Activated CD4-positive, alpha-beta T cell treated with anti-CD3 and anti-CD28 coated beads for 24 hours (primary cell): ENCODE measurements at places on chromosomes 1 and 21.

GRCh38 chr21:46369520-46370235 lies 45.7 kb downstream of the PCNT start:
- no peak for DNase-seq

- DNase-seq: no peak
Observed at GRCh38 chr1:176720838-176721237, 257.9 kb downstream of the PAPPA2 start.

DNA sequence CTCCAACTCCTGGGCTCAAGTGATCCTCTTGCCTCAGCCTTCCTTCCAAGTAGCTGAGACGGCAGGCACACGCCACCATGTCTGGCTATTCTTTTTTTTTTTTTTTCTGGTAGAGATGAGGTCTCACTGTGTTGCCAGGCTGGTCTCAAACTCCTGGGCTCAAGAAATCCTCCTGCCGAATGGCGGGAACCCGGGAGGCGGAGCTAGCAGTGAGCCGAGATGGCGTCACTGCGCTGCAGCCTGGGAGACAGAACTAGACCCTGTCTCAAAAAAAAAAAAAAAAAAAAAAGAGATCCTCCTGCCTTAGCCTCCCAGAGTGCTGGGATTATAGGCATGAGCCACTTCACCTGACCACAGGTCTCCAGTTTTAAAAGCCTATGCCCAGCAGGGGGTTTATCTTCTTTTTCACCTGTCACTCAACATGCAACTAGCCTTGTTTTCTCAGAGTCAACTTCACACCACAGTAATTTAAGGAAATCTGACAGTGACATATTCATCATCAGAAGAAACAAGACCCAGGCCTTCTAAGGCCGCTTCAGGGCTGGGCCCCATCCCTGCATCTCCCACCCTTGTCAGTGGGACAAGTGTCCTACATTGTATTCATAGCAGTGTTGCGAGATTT lies 38.3 kb upstream of the GALNT2 start:
- DNase-seq: no peak

GRCh38 chr1:17333081-17333480 lies 25.1 kb downstream of the PADI4 start:
- no peak for DNase-seq

- no peak for DNase-seq
Observed at GRCh38 chr1:11784993-11785769, 20.6 kb downstream of the MTHFR start.

DNA sequence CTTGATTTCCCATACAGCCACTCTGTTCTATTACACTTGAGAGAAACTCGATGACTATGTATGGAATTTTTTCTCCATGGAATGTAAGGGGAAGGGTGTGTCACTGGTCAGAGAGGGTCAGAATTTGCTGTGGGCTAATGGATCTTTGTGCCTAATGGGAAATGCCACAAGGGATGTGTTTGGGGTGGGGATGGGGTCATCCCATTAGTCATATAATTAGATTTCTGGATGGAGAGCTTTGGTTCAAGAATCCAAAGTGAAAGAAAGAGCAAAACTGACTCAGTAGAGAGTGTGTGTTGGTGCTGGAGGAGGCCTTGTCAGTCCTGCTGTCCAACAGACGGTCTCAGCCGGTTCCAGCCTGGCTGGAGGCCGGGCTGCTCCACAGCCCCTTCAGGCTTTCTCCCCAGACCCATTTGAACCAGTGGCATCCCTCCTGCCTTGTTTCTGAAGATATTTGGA lies 86.4 kb downstream of the LAMC2 start:
- DNase-seq: no peak

GRCh38 chr1:29249951-29250581 lies 13.7 kb downstream of the PTPRU start:
- no peak for DNase-seq

DNA sequence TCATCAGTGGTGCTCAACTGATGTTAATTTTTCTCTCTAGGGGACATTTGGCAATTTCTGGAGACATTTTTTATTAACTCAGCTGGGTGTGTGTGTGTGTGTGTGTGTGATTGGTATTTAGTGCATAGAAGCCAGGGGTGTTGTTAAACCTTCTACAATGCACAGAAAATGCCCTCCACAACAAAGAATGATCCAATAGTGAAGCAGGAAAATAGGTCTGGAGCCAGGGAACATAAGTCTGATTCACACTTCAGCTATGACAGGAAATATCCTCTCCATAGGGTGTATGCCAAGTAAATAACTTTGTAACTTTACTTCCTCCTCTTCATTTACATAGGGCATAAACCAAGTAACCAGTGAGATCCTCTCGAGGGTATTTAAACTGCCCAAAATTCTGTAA lies 25.1 kb upstream of the TMEM61 start:
- no peak for DNase-seq

DNA sequence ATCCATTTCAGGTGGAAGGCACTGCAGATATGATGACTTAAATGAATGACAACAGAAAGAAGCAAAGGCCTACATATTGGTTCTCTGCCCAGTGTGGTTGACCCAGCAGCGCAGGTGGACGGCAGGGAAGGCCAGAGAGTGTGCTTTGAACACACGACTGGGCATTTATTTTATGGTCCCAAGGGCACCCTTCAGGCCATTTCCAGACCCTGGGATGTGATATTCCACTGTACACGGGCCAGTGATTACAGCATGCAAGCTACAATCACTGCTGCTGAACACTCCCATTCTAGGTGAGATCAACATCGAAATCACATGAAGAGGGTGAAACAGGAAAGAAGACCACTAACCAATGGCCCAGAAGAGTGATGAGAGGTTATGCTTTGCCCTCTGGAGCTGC lies 33.8 kb downstream of the PCNX2 start:
- no peak for DNase-seq

- no peak for DNase-seq
Observed at GRCh38 chr21:46291561-46291960, 5.4 kb downstream of the YBEY start.

DNA sequence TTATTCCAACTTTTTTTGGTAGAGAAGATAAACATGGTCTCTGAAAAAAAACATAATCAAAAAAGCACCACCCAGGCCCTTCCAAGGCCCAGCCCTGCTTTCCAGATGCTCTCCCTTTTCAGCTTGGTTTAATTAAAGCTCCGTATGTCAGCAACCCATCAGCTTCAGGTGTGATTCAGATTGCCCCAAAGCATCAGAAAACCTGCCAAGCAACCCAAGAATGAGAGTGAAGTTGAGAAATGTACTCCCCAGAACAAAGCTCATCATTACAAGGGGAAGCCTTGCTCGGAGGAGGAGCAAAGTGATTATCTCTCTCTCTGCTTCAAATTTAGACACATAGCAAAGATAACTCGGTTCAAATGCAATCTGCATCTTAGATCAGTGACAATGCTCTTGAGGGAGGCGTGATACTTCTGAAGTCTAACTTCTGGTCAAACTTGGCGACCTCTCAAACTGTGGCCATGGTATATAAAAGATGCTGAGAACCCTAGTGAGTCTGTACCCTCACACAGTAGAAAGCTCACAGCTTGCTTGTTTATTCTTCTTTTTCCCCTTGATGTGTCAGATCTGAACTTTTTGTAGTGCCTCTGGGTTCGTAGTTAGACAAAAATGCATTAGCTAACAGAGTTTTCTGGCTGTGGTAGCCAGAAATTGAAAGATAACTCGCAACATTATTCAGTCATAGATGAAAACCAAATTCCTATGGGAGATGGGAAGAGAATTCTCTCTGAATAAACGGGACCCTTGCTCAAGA lies 63.3 kb upstream of the ZC3H11B start:
- no peak for DNase-seq

DNA sequence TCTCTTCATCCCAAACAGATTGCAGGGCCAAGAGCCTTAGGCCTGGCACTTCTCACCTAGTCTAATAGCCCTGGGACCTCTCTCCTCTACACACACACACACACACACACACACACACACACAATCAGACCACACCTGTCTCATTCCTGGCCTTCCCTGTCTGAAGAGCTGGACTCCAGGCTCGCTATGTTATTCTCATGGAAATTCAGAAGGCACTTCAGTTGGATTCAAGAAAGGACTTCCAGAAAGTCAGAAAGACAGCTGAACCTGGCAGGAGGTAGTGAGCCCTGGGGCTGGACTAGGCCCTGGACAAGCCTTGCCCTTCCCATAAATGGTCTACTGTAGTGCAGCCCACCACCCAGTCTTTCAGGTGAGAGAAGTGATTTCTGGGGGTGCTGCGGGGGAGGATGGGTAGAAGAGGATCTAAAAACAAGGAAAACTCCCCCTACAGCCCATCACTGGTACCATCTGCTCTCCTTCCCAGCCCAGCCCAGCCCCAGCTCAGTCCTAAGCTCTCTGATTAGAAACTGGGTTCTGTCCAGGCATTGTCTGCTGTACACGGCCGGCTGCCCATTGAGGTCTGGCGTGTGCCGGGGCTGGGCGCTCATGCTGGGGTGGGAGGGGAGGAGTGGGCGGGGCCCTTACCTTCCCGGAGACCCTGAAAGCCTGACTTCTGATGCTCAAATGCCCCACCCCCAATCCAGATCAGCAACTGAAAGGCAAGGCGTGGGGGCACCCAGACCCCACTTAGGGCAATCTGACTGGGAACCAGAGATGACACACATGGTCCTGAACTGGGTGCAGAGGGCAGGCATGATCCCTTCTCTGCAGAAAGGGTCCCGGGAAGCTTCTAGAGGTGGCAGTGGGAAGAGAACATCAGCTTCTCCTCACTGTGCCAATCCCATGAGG lies 2.5 kb downstream of the KIF21B start:
- no peak for DNase-seq

GRCh38 chr1:20211511-20211931 lies 25.2 kb upstream of the PLA2G2C start:
- no peak for DNase-seq

DNA sequence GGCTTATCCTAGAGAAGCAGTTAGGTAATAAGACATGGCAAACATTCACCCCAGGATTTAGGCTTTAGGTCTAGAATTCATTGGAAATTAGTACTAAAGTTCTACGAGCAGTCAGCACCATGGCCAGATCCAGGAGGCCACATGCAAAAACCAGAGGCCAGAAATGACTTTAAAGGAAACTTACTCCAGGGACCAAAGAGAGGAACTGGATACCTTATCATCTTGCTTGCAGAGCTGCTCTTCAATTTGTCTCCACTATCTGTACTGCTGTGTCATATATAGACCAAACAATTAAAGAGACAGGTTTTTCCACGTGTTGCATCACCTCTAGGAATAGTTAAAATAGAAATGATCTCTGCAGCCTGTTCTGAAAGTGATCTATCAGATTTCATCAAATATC lies 127.8 kb downstream of the LMX1A start:
- no peak for DNase-seq

GRCh38 chr1:108661030-108661609 lies at the start of gene HENMT1:
Gene HENMT1, minus strand, starts transcription at chr1:108661093. Its CDS starts 1,209 bp downstream, at chr1:108659884.
- peak; percentile 64 for DNase-seq

GRCh38 chr1:154445040-154445472 lies 39.9 kb downstream of the IL6R start:
- DNase-seq: no peak

GRCh38 chr1:92797297-92797696 lies 12.4 kb upstream of the EVI5 start:
- no peak for DNase-seq

DNA sequence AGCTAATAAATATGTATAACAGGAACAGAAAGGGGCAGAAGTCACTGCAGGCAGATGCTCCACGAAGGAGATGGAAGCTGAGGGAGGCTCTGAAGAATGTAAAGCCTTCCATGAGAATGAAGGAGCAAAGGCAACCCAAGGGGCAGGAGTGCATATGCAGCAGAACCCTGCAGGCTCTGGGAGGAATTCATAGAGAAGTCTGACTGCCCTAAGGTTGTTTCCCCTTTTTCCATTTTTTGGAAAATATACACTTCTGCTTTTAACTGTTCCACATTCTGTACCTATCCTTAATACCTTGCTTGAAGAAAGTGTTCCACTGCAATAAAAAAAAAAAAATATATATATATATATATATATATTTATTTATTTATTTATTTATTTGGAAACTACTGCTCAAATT lies 69.6 kb downstream of the CD34 start:
- no peak for DNase-seq

GRCh38 chr1:35556484-35557117 lies 602 bp downstream of the KIAA0319L start:
- DNase-seq: no peak

GRCh38 chr1:163633366-163633765 lies 311.6 kb downstream of the NUF2 start:
- DNase-seq: no peak

GRCh38 chr1:30696831-30697230 lies 26.6 kb downstream of the MATN1 start:
- no peak for DNase-seq

- no peak for DNase-seq
Observed at GRCh38 chr1:154703170-154703569, 95.2 kb upstream of the ADAR start.

GRCh38 chr1:117512728-117513321 lies 93.0 kb upstream of the TENT5C start:
- no peak for DNase-seq

DNA sequence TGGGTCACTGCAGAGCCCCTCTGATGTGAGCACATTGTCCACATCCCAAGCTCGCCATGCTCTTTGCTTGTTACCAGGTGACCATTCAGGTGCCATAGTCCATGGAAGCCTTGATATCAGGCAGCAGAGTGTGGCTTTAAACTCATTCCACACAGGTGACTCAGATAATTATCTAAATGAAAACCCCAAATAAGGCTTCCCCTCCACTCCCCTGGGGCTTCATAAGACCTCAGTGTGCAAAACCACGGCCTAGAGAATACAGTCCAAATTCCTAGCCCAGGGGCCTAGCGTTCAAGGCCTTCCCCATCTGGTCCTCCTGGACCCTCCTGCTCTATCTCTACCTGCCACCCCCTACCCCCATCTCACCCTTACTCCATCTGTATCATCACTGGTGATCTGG lies 97.1 kb downstream of the ARHGEF10L start:
- no peak for DNase-seq

DNA sequence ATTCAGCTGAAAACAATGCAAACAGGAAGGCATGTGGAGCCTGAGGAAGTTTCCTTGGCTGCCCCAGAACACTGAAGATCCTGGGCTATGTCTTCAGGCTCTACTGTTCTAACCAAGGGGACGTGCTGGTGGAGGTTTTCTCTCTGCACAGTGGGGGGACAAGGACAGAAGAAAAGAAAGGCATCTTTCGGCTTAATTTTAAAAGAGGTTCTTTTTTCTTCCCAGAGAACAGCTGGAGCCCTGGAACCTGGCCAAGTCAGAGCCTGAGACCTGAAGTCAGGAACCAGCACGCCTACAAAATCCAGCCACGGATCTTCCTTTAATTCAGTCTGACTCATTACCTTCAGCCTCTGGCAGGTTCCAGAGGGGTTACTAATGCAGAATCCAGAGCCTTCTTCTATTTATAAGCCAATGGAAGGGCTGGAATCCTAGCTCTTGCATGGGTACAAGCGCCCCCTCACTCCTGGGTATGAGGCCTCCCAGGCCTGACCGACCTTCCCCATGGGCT lies 19.8 kb downstream of the CTNNBIP1 start:
- no peak for DNase-seq
